ENCODE measurements at places on chromosomes 2 and 18.

- no peak for DNase-seq
Observed at GRCh38 chr18:26617151-26617554, 68.8 kb upstream of the KCTD1 start.

DNA sequence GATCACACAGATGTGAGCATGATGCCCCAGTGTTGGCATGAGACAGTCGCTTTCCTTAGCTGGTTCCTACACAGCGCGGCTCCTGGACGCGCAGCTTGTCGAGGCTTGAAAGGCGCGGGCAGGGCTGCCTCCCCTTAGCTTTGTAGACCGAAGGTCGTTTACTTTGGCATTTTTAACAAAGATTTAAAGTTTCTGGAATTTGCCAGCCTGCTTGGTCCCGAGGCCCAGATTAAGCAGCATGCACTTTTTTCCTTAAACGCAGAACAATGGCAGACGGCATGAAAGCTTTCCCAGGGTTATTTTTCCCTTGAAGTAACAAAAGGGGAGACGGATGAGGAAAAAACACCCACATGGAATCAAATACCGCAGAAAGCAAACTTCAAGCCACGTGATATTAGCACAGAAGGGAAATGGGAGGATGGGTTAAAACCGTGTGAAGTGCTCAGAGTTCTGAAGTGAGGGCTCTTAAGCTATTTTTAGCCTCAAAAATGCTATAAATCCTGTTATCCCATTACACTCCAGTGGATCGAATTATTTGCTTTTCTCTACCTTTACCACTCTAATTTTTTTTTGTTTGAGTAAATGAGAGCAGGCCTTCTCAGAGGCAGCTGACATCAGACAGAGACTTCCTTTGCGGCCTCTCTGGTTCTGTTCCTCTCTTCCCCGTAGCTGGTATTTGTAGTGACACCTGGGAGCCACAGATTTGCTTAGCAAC, 55.7 kb downstream of the NPAS2 start:
- DNase-seq = no peak

DNA sequence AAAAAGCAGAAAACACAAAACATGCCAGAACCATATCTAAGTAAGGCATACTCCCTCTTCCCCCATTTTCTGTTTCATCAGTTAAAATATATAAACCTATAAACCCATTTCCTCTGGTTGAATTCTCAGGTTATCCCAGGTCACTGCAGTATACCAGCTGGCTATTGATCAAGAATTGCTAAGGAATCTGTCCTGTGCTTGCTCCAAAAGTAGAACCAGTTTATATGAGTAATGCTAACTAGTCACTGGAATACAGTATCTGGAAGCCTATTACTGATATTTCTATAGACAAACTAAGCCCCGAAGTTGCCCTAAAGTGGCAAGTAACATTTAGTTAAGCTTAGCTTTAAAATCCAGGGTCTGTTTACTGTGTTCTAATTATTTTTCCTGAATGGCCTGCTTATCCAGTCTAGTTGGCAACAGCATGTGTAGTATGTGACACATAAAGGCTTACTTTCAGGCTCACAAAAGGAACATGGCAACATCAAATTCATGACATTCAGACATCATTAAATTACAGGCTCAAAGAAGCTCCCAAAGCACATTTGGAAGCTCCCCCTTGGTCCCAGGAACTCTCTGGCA, 102.9 kb upstream of the ARL5A start:
- DNase-seq = no peak

DNA sequence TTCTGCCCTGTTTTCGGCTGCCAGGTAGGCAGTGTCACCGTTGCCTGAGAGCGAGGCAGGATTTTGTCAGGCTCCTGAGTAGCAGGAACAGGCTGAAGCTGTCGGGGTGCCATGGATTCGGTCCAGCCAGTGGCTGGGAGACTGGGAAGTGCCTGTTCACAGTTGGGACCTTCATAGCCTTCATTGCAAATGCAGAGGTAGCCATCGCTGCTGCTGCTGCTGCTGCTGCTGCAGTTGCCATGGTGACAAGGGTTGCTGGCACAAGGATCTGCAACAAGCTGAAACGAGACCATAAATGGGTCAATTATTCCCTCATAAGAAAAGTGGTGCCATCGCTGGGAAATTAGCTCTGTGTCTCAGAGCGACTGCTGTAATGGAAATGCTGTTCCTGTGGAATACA, 122.7 kb downstream of the DNER start:
- DNase-seq = no peak

DNA sequence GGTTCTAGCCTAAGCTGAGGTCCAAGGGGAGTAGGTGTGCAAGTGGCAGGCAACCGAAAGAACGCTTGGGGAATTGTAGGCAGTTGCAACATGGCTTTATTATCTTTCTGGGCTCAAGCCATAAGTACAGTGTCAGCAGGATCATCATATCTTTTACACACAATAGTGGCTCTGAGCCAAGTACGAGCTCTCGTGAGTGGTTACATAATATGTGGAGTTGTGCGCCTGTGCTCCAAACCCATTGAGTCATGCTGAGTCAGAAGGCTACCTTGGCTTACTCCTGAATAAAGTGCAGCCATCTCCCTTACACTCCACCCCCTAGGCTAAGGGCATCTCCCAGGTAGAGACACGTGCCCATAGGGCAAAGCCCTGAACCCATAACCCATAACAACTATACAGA, 233.9 kb downstream of the SATB2 start:
- no peak for DNase-seq

- DNase-seq = no peak
Observed at GRCh38 chr2:217451666-217452065, 551.1 kb downstream of the TNS1 start.

DNA sequence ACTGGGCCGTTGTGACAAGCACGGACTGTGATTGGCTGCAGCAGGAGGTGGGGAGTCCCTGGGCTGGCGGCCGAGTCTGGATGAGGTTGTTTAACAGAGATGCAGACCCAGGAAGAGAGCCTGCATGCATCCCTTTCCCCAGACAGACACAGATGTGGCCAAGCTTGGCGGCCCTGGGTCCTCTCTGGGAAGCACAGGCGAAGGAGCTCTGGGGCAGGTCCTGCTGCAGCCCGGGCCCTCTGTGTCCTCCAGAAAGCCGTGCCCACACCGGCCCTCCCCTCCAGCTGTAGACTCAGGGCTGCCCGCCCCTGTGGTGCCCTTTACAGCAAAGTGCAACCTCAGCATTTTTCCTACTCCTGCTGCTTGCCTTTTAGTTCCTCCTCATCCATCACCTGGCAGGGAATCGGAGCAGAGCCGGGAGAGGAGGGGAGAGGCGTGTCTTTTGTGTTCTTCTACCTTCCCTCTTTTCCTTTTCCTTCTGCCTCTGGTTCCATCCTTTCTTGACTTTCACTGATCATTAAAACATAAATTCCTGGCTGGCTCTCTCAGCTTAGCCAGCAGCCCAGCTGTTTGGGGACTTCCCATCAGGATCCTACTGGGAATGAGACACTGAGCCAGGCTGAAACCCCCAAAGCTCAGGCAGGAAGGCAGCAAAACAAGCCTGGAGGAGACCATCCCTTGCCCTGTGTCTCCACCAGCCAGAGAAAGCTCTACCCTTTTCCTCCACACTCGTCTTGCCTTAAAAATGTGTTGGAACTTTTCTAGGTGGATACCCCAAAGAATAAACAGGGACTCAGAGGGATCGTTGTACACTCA, 75.0 kb downstream of the CTIF start:
- no peak for DNase-seq

- DNase-seq = no peak
Observed at GRCh38 chr2:184793176-184793575, 194.8 kb downstream of the ZNF804A start.

DNA sequence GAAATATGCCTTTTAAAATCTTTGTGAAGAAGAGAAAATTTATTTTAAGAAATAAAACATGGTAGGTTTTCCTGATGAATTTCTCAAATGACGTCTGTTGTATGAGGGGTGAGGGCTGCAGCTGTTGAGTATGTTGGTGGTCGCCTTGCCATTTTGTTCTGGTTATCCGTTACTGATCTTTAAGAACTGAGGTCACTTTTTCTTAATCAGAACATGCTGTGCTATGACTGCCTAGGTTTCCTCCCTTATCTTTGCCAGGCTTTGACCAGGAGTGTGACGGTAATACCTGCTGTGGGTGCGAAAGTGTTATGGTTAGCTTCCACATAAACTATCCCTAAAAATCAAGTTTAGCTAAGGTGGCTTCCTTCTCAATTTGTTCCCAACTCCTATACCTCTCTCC, 176.9 kb downstream of the DIS3L2 start:
- no peak for DNase-seq

DNA sequence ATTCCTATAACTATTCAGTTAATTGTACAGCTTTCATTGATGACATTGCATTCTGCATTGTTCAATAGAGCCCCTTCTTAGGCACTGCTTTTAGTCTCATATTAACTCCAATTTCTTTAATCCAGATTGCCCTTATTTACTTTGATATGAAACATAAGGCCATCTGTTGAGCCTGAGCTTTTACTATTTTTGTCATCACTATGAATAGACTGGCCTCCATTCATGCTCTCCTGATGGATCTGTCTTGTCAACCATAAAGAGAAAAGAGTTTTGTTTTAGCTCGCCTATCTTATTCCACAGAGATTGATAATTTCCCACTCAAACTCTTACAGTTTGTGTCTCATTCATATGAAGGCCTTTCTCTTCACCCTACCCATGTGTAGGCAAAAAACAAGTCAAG, 159.2 kb upstream of the DTNA start:
- no peak for DNase-seq

DNA sequence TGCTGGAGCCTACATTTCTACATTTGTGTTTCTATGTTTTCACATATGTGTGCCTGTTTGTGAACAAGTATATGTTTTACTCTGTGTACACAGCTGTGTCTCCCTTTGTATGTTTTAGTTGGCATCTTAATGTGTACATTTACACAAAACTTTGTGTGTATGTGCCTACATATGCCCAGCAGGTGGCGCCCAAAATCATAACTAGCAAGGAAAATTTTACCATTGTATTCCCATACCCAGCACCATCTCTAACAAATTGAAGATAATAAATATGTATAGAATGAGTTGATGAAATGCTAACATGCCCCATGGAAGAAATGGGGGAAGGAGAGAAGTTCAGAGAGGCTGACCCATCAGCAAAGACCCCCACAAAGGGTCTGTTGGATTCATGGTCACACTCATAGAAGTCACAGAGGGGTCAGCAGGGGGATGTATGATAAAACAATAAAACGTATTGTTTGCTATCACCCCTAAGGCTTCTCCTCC, 48.1 kb downstream of the PKDCC start:
- DNase-seq = peak; percentile 78

GRCh38 chr2:18290386-18290785, 270.1 kb downstream of the RDH14 start:
- no peak for DNase-seq

- no peak for DNase-seq
Observed at GRCh38 chr2:110865188-110865587, 132.8 kb downstream of the ACOXL start.

GRCh38 chr2:41267929-41268659, 779.7 kb upstream of the PKDCC start:
- no peak for DNase-seq

DNA sequence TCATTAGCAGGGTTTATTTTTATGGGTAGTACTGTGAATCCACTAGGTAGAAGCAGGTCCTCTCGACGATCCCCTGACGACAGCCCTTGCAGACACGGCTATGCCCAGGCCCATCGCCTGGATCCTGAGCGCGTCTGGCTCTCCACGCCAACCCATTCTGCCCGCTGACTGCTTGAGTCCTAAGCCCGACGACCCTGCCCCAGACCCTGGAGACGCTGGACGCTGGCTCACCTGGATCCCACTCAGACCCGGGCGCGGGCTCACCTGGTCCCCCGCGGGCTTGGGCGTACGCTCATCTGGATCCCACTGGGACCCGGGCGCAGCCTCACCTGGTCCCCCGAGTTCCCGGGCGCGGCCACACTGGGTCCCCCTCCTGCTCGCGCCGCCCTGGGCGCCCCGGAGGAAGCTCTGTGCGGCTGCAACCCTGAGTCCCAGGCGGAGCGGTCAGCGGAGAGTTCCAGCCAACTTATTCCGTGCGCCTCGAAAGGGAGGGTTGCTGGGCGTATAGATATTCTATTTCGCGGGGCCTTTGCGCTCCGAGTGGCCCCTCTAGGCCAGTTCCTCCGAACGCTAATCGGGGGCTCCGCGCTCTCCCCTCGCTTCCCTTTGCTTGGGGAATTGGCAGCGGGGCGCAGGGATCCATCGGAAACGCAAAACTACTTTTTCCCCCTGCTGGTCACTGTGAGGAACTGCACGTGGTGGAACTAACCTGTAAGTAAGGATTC, 22.4 kb upstream of the RMP24 start:
- DNase-seq = peak; percentile 24

- no peak for DNase-seq
Observed at GRCh38 chr18:27202741-27203140, 17.6 kb upstream of the CHST9 start.

GRCh38 chr2:94997981-94998930, 27.3 kb upstream of the MAL start:
- DNase-seq = no peak
